Stimulated activated CD4-positive, alpha-beta T cell treated with anti-CD3 and anti-CD28 coated beads, Interleukin-1b, Interleukin-23, amount 100 ng/mL, for 1 hour (primary cell): ENCODE measurements at places on chromosomes 4 and X.

- no peak for DNase-seq
These were observed 246.1 kb downstream of the NR3C2 start for GRCh38 chr4:148196164-148196563.

DNA sequence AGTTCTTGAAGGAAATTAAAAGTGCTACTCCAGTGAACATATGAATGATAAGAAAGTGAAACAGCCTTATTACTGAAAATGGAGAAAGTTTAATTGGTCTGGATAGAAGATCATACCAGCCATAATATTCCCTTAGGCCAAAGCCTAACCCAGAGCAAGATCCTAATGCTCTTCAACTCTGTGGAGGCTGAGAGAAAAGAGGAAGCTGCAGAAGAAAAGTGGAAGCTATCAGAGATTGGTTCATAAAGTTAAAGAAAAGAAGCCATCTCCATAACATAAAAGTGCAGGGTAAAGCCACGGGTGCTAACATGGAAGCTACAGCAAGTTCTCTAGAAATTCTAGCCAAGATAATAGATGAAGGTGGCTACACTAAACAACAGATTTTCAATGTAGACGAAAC is 85.5 kb upstream of the ATOH1 start:
- DNase-seq, result no peak

DNA sequence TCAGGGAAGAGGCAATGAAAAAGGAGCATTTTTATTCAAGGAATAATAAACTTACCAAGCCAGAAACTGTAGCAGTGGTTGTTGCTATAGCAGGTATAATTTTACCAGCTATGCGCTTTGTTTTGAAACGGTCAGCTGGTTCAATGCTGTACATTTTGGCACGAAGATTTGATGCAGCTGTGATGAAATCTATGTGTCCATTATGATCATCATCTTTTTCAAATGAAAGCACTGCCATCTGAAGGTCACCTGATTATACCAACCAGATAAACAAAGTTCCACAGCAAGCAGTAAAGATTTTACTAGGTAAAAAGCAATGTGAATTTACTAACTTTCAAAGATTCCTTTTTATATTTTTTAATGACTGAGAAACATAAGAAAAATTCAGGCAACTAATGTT is 66.4 kb downstream of the STAP1 start:
- DNase-seq, result no peak

DNA sequence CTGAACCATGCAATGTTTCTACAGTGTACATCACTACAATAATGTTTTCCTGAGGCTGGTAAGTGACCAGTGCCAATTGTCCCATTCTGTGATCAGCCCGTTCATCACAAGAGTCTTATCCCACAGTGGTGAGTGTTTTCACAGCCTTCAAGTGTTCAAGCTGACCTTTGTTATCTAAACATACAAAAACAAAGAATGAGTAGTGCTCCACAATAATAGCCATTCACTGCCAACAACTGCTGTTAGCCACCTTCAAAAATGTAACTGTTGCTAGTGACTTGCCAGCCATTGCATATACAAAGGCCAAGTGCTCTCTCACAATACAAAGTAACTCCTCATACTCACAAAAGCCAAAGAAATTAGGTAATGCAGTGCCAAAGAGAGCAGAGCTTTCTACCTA is 1084.1 kb downstream of the FAM133A start:
- no peak for DNase-seq

GRCh38 chrX:41119803-41120202 is 34.6 kb downstream of the USP9X start:
- DNase-seq, result no peak

DNA sequence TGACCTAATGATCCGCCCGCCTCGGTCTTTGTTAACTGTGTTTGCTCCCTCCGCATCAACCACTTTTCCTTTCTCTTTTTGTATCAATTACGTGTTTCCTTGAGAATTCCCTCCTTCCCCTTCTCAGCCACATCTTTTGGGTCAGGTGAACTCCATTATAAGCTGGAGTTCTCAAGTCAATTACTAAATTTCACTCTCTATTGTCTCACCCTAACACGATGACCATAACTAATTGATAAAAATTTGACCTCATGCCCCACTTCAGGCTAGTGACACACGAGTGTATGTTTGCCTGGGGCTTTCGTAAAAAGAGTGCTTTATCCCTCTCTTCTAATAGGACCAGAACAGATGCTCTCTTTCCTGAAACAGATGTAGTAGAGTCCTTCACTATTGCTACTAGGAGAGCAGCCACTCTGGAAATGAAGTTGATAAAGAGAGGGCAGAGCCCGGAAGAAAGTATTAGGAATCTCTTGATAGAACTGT is 403.6 kb upstream of the ANXA10 start:
- no peak for DNase-seq

DNA sequence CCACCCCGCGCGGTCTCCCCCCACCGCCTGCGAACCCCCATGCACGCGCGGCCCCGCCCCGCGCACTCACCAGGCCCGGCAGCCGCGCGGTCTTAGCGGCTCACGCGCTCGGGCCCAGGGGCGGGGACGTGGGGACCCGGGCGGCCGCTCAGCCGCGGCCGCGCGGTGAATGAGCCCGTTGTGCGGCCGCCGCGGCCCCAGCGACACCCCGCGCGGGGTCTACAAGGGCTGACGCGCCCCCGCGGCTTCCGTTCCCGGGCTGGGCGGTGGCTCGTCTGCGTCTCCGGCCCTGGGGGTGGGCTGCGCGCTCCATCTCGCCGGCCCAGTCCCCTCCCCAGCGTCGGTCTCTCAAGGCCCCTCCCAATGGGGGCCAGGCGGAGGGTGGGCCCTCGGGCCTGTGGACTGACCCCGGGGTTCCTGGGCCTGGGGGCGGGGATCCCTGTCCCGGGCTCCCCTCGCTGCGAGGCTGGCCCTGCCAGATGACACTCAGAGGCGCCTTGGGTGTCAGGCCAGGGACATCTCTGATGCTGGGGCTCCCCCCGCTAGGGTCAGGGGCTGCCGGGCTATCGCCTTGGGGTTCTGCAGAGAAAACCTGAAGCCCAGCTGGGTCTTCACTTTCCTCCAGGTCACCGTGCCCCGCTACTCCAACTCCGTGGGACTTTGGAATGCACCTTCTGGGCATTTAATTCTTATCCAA is 4.3 kb upstream of the SLC26A1 start:
- no peak for DNase-seq

DNA sequence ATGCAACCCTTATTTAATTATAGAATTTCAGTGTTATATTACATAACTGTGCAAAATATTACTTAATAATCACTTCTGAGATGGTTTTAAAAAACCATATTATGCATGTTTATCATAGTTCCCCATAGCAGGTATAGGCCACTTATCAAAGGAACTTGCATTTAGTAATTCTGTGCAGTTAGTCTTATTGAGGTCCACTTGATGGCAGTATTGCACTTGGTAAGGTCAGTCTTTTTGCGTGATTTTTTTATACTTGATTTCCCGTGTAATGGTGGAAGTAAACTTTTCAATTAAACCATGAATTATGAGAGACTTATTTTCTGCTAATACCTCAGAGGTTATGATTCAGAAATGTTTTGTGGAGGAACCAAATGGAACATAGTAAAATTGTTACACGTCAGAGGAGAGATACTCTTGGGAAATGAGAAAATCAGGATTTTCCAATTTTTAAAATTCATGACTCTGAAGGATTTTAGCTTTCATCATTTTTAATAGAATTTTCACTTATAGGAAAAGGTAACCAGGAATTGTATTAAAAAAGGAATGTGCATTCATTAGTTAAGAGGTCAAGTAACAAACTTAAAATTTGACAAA is 230.0 kb downstream of the CCSER1 start:
- DNase-seq, result no peak

DNA sequence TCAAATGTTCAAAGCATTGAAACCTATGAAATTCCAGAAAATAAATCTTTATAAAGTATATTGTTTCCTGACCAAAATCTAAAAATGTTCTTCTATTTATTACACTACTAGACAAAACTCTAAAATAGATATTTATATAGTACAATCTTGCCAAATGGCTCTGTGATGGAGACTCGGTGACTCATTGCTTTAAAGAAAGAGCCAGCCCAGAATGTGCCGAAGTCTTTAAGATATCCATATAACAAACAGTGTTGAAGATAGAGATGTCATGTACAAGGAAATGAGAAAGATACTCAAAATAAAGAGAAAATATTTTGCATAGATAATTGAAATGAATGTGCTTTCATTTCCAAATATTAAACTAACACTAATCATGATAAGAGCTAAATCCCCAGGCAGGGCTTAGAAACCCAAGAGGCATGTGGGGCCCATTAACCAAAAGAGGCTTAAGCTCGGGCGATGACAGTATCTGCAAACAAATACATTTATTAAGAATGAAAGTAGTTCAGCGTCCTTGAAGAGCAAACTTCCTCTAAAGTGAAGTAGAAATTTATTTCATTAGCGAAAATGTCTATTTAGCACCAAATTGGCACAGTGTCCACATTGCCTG is 102.1 kb upstream of the FAM9B start:
- DNase-seq, result no peak
